ENCODE measurements at places on chromosomes 2 and 18.

- H3K4me3 ChIP-seq = no peak overlapping the region
- DNase-seq = no peak
- H3K27me3 ChIP-seq = no peaks in the 10 kb centered on the region
- no peak overlapping the region for H3K27ac ChIP-seq
- no peaks in the 10 kb centered on the region for H3K36me3 ChIP-seq
Measured at GRCh38 chr2:139867601-139868226, 1087.5 kb upstream of the NXPH2 start.

DNA sequence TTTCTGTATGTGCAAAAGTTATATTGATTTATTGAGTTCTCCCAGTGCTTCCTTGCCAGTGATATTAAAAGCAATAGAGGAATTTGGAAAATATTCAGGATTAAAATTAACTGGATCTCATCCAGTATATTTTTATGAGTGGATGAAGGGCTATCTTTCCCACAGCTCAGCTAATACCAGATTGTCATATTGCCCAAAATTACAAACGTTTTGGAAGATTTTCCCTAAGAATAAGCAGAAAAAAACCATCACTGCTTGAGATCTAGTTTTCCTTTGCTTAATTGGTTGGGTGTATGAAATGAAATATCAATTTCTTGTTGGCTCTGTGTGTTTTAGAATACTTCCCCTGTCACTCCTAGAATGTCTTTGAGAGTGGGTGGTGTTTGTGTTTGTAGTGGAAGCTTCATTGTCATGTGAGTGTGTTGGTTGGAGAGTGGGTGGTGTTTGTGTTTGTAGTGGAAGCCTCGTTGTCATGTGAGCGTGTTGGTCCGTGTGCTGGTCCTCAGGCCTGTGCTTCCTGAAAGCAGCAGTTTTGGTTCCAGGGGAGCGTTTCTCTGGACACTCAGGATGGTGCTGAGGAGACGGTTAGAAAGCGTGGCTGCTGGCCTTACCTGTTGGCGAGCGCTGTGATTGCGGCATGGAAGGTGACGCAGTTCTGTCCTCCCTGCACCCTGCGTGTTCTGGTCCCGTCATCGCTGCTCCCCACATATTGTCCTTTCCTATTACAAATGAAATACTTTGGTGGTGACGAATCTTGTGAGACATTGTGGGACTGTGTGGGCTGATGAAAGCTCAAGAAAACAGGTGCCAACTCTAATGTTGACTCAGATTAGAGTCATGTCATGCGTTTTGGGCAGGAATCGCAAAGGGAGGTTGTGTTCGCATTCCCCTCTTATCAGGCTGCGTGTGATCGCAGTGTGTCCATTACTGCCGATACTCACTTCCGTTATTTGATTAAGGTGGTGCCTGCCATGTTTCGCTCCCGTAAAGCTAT, 12.4 kb downstream of the ASB1 start:
- H3K27me3 ChIP-seq = peaks cover 2% of the 10 kb centered on the region
- peaks cover 9% of the 10 kb centered on the region for H3K36me3 ChIP-seq
- no peak for DNase-seq
- no peak overlapping the region for H3K27ac ChIP-seq

DNA sequence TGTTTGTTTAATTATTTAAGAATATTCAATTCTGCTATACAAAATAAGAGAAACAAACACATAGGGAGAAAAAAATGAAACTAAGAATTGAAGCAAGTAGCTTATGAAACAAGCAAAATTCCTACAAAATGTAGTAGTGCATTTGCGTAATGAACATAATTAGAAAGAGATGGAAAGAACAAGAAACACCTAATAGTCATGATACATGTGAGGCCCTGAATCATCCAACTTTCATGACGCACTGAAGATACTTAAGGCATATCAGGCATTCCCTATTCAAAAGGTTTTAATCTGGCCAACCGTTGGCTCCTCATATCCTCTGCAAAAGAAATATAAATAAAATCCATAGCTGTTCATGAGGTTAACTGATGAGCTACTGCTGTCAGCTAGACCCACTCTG, 14.5 kb upstream of the NAB1 start:
- no peaks in the 10 kb centered on the region for H3K4me1 ChIP-seq
- H3K4me3 ChIP-seq = no peak overlapping the region
- no peak overlapping the region for H3K27ac ChIP-seq
- H3K27me3 ChIP-seq = peaks cover 2% of the 10 kb centered on the region

DNA sequence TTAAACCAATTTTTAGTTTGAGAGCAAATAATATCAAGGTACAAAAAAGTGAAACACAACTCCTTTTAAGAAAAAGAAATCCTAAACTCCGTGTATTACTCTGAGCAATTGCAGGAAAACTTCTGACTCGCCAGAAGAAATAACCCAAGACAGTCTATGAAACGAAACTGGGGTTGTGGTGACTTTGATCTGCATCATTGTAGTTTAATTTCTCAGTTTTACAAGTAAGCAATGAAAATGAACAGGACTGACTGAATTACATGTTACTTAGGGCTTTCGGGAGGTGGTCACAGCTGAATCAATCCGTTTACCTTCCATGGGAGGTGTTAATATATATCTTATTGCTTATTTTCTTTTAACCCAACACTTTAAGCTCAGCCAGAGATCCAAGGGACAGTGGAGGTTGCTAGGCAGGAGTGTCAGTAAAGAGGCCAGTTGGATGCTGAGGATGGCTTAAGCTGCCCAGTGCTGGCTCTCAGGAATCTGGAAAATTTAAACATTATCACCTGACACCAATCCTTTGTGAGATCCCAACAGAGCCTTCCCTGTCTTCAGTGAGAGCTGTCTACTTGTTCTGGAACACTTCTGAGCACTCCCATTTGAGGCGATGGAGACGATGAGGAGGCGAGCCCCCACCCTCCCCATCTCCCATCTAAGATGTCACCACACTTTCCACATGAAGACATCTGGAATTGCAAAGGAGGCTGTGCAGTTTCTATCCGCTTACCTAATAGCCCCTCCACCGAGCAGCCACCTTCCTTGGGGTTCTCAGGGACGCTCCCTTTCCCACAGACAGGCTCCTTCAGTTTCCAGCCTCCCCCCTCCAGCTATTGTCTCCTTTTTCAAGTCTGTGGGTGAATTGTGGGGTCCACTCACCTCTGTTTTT, 3.6 kb upstream of the RAB31 start:
- H3K4me1 ChIP-seq = peaks cover 60% of the 10 kb centered on the region
- no peaks in the 10 kb centered on the region for H3K36me3 ChIP-seq
- no peak overlapping the region for H3K4me3 ChIP-seq
- H3K27ac ChIP-seq = no peak overlapping the region
- H3K27me3 ChIP-seq = peaks cover 3% of the 10 kb centered on the region
- DNase-seq = no peak

- H3K36me3 ChIP-seq = peaks cover 29% of the 10 kb centered on the region
- no peak overlapping the region for H3K27ac ChIP-seq
- no peak for DNase-seq
- H3K4me1 ChIP-seq = peaks cover 25% of the 10 kb centered on the region
- peaks cover 7% of the 10 kb centered on the region for H3K27me3 ChIP-seq
Measured at GRCh38 chr2:9388950-9389911, 34.1 kb downstream of the ITGB1BP1 start.

DNA sequence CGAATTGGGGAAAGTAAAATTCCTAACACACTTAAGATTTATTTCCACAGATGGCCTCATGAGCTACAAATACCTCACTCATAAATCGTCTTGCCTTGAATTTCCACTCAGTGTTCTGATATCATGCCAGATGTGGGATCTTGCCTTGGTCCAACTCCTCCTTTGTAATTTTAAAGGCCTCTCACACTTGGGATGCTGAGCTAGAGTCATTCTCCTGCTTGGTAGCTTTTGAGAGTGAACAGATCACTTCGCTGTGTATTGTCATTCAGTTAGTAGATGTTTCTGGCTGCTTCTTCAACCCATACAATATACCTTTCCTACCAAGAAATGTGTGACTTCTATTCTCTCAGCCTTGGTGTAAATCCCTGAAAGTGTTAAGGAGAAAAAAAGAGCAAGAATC, 309.2 kb downstream of the NRXN1 start:
- no peak overlapping the region for H3K27ac ChIP-seq
- no peaks in the 10 kb centered on the region for H3K36me3 ChIP-seq
- no peaks in the 10 kb centered on the region for H3K27me3 ChIP-seq
- no peaks in the 10 kb centered on the region for H3K4me1 ChIP-seq

- H3K27ac ChIP-seq = no peak overlapping the region
- no peak for DNase-seq
- H3K27me3 ChIP-seq = no peaks in the 10 kb centered on the region
- no peaks in the 10 kb centered on the region for H3K4me1 ChIP-seq
Measured at GRCh38 chr2:99711144-99711543, 221.3 kb upstream of the REV1 start.

DNA sequence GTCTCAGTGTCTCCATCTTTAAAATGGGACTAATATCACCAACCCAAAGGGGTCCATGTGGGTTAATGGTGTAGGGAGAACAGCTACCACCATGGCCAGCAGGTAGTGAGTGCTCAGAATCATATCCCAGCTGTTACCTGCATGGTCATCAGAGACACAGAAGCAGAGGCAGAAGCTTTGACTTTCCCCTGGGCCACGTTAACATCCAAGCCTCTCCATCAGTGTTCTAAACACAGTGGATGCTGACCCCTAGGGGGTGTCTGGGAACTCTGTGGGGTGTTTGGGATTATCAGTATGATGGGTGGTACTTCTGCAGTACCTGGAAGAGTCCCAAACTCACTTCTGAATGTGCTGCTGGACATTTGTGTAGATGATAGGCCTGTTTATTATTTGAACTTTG, 93.6 kb downstream of the GYPC start:
- H3K4me3 ChIP-seq = no peak overlapping the region
- H3K27ac ChIP-seq = no peak overlapping the region
- no peaks in the 10 kb centered on the region for H3K4me1 ChIP-seq
- DNase-seq = peak; percentile 29

- H3K27ac ChIP-seq = no peak overlapping the region
- no peaks in the 10 kb centered on the region for H3K4me1 ChIP-seq
- H3K4me3 ChIP-seq = no peak overlapping the region
- no peak for DNase-seq
- no peaks in the 10 kb centered on the region for H3K27me3 ChIP-seq
Measured at GRCh38 chr2:224958873-224959272, 83.4 kb downstream of the DOCK10 start.

DNA sequence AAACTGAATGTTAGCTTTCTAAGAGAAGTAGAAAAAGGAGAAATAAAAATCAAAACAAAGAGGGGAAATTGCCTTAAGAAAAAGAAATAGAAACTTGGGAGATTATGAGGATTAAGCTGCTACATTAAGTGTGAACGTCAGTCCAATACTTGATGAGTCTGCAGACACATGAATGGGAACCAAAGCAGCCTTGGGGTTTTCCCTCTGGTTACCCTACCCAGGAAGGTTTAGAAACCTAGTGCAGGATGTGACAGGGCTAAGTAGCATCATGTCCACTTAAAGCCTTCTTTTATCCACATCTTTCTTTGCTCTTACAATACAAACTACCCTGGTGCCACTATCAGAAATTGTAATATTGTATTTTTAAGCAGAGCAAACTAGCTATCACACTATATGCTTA, 22.3 kb downstream of the SLC35F5 start:
- no peak overlapping the region for H3K4me3 ChIP-seq
- no peak for DNase-seq
- H3K36me3 ChIP-seq = peaks cover 3% of the 10 kb centered on the region
- peaks cover 2% of the 10 kb centered on the region for H3K27me3 ChIP-seq

- DNase-seq = no peak
- no peaks in the 10 kb centered on the region for H3K4me1 ChIP-seq
- no peaks in the 10 kb centered on the region for H3K36me3 ChIP-seq
- H3K27me3 ChIP-seq = peaks cover 2% of the 10 kb centered on the region
Measured at GRCh38 chr18:26794230-26795101, 71.0 kb downstream of the AQP4 start.

GRCh38 chr2:9145109-9145751, 61.4 kb upstream of the ASAP2 start:
- H3K27me3 ChIP-seq = peaks cover 15% of the 10 kb centered on the region
- H3K4me3 ChIP-seq = no peak overlapping the region
- peaks cover 6% of the 10 kb centered on the region for H3K4me1 ChIP-seq
- no peak for DNase-seq

GRCh38 chr2:83055376-83056010, 1403.6 kb downstream of the SUCLG1 start:
- no peak for DNase-seq
- no peaks in the 10 kb centered on the region for H3K4me1 ChIP-seq
- H3K4me3 ChIP-seq = no peak overlapping the region
- no peaks in the 10 kb centered on the region for H3K36me3 ChIP-seq

DNA sequence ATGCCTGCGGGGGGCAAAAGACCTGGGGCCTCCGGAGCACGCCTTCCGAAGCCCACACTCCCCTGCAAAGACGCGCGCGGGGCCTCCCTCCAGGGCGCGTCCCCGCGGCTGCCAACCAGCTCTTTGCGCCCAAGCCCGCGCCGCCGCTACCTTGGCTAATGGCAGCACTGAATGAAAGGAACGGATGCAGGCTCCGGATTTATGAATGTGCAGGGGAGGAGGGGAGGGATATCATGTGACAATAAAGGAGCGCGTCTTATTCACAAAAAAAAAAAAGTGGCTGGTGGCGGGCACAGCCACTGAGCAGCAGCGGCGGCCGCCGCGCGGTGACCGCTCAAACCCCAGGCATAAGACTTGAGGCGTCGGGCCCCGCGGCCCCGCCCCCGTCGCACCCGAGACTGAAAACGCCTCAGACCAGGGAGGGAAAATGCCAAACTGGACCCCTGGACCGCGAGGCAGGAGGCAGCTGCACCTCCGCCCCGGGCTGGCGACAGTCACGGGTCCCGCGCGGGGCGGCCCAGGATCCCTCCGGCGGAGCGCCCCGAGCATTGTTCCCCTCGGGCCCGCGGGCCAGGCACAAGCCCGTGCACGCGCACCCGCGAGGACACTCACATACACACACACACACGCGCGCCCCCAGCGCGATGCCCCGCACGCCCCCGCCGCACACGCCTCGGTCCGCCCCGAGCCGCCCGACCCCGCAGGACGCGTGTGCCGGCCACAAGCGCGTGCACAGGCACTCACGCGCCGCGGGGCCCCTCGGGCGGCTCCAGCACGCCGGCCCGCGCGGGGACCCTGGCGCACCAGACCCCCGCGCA, 1.6 kb downstream of the SPRED2 start:
- H3K27ac ChIP-seq = no peak overlapping the region
- H3K36me3 ChIP-seq = no peaks in the 10 kb centered on the region
- DNase-seq = peak; percentile 43
- peaks cover 22% of the 10 kb centered on the region for H3K27me3 ChIP-seq
- H3K4me1 ChIP-seq = peaks cover 9% of the 10 kb centered on the region

GRCh38 chr2:43542285-43542933, 53.4 kb downstream of the THADA start:
- H3K27me3 ChIP-seq = no peaks in the 10 kb centered on the region
- H3K4me1 ChIP-seq = no peaks in the 10 kb centered on the region
- DNase-seq = no peak
- H3K36me3 ChIP-seq = peaks cover 1% of the 10 kb centered on the region
- H3K4me3 ChIP-seq = no peak overlapping the region
